ENCODE measurements at places on chromosomes 7 and 10.

GRCh38 chr7:101867265-101867664 lies 49.8 kb downstream of the CUX1 start:
- DNase-seq = no peak

DNA sequence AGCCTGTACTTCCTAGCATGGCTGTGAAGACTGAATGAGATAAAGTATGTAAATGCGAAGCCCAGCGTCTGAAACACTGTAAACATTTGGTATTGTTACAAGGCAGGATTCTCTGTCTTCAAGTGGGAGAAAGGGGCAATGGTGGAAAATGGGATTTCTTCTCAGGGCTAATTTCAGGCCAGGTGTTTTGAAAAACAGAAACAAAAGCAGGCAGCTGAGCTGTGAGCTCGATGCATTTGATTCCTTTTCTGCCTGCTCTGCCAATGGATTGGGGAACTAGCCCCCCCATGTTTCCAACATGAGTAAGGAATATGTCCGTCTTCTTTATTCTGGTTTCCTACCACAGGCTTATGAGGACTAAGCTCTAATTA lies 732.1 kb upstream of the AUTS2 start:
- no peak for DNase-seq

DNA sequence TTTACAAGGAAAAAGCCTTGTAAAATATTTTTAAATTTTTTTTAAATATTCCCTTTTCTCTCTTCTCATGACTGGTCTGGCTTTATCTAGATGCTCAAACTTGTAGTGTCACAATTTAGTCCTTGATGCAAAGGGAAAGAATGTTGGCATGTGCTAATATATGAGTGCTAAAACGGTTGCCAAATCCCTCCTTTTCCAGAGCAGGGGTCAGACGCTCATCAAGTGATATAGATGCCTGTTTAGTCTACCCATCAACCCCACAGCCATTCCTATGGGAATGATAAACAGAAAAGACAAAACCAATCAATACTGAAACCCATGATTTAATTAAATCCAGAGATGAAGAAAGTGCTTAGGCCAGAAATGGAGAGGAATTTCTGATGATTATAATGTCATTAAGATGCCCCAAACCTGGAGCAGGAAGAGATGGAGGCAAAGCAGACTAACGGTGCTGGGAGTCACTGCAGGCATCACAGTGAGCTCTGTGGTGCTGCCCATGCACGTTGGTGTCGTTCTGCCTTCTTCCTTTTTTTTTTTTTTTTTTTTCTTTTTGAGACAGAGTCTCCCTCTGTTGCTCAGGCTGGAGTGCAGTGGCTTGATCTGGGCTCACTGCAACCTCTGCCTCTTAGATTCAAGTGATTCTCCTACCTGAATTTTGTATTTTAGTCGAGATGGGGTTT lies 210.1 kb upstream of the STK17A start:
- peak; percentile 49 for DNase-seq

DNA sequence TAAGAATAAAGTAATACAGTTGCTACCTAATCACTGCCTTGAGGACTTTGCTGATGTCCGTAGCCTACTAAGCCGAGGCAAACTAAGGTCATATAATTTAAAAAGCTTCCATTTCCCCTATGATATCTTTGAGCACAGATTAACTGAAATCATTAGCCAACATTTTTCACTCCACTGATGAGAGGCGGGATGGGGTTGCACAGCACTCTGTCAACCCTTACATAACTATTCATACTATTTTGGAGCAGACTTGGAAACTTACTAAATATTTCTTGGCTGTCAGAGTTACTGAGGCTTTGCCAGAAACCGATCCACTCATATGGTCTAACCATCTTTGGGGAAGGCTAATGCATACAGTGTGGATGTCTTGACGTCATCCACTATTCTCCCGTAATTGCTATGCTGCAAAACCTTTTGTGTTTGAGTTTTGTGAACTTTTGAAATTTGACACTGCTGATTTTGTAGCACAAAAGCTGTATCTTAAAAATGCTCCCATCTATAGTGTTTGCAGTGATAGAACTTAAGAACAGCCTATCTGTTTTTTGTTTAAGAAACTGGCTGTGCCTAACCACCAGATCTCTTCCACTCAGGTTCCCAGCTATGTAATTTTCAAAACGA lies 248.7 kb downstream of the TSPAN12 start:
- peak; percentile 52 for DNase-seq

GRCh38 chr10:69043931-69044531 lies 43.9 kb upstream of the SRGN start:
- no peak for DNase-seq

DNA sequence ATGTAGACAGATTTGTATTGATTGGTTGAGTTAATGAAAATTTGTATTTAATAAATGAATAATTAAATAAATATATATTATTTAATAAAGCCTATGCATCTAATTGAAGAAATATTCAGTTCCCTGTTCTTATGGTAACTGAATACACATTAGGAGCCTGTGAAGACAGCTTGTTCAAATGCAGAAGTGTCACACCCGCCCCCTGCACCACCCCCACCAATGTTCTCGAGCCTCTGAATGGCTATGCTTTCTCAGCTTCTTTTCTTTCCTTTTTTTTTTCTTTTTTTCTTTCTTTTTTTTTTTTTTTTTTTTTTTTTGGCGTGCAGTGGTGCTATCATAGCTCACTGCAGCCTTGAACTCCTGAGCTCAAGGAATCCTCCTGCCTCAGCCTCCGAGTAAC lies 38.3 kb upstream of the PARD3 start:
- no peak for DNase-seq

GRCh38 chr7:970744-971143 lies 4.6 kb downstream of the COX19 start:
- DNase-seq = no peak

- DNase-seq = no peak
Measured at GRCh38 chr7:48262606-48263310, 91.5 kb downstream of the ABCA13 start.

GRCh38 chr10:53808677-53809372 lies 992.2 kb downstream of the PCDH15 start:
- DNase-seq = no peak

- DNase-seq = peak; percentile 47
Measured at GRCh38 chr7:134154581-134155130, 27.5 kb downstream of the LRGUK start.

DNA sequence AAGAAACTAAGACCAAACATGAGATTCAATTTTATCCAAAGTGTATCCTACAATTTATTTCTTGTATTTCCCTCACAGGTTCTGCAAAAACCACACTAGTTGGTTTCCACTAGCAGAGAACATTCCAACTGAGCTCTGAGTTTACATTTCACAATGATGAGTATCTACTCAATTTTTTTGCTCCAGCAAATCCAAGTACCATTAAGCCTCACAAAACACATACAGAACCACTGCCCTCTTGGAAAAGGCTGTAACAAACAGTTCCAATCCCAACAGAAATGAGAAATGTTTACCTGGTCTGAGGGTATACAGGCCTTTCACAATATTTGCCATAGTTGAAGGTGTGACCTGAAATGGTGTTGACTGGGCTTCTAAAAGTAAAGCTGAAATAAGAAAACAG lies 59.9 kb downstream of the CACUL1 start:
- peak; percentile 39 for DNase-seq

- no peak for DNase-seq
Measured at GRCh38 chr7:120123528-120123927, 149.4 kb upstream of the KCND2 start.

- DNase-seq = peak; percentile 51
Measured at GRCh38 chr10:84329196-84329611, 815 bp downstream of the CCSER2 start.

DNA sequence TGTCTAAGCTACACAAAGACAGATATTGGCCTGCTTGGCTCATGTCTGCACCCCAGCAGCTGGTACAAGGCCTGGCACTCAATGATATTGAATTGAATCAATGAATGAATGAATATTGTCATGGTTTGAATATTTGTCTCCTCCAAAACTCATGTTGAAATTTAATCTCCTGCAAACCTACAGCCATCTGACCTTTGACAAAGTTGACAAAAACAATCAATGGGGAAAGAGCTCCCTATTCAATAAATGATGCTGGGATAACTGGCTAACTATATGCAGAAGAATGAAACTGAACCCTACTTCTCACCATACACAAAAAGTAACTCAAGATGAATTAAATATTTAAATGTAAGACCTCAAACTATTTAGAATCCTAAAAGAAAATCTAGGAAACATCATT lies 144.7 kb downstream of the CYP26A1 start:
- DNase-seq = no peak

GRCh38 chr7:78677391-78677790 lies 776.1 kb downstream of the MAGI2 start:
- DNase-seq = no peak

GRCh38 chr10:19730907-19731217 lies 85.4 kb upstream of the PLXDC2 start:
- DNase-seq = peak; percentile 43

DNA sequence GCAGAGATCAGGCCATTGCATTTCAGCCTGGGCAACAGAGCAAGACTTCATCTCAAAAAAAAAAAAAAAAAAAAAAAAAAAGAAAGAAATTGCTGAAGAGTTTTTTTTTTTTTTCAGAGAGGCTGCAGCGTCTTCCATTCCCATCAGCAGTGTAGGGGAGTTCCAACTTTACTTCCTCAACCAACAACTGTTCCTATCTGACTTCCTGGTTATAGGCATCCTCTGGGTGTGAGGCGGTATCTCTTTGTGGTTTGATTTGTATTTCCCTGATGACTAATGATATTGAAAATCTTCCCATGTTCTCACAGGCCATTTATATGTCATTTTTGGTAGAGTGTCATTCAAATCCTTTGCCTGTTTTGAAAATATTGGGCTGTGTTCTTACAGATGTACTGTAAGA lies 40.2 kb downstream of the PRTFDC1 start:
- DNase-seq = peak; percentile 77

GRCh38 chr10:98096316-98096715 lies 38.1 kb upstream of the R3HCC1L start:
- no peak for DNase-seq

DNA sequence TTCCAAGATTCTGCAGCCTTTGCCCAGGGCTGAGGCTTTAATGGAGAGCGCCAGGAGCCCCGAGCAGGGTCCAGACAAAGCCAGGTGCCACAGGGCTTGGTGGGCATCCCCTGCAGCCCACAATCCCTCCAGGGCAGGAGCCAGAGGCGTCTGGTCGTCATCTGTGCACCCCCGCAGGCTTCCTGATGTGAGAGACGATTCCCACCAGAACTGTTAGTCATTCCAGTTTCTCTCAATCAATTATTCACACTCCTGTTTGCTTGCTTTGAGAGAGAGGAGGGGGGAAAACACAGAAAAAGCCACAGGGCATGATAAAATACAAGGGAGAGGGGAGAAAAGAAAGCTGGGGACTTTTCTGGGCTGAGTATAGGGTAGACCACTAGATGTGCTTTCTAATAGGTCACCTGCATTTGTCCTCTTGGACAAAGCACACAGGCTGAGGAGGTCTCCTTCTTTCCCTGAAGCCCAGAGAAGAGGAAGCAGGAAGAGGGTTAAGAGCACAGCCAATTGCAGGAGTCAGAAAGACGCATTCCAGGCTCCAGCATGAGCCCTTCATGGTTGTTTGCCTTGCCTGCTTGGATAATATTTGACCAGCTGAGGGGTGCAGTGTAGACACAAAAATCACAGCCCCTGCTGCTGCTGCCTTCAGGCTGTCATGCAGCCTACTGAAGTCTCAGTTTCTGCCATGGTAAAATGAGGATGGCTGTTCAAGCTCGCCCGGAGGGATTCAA lies 194.4 kb downstream of the PLXNA4 start:
- no peak for DNase-seq

- DNase-seq = no peak
Measured at GRCh38 chr7:37342176-37342687, 106.4 kb downstream of the ELMO1 start.

DNA sequence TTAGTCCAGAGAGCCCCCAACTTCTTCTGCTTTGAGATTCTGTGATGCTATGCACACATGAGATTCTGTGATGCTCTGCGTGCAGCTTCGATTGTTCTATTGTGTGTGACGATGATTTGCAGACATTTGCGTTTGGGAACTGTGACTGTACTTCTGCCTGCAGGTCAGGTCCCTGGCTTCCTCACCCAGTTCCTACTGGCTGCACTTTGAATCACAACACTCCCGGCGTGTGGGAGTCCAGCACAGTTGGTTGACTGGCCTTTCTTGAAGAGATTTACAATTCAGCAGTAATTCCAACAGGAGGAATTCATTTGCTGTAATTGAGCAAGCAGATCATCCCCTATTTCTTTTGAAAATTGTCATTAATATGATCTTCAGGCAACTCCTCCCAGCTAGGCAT lies 252.2 kb upstream of the YAE1 start:
- DNase-seq = no peak

GRCh38 chr10:368579-369220 lies 233.4 kb downstream of the ZMYND11 start:
- no peak for DNase-seq

DNA sequence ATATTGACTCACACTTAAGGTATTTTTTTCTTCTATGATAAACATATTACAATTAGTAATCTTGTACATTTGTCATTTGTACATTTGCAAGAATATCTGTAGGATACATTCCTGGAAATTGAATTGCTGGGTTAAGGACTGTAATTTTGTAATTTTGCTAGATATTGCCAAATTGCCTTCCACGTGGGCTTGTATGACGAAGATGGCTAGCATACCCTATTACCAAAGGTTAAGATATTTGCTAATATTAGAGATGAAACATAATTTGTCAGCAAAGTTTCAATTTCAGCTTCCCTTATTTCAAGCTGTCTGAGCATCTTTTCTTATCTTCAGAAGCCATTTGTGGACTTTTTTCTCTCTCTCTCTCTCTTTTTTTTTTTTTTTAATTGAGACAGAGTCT lies 1.0 kb upstream of the LYZL2 start:
- DNase-seq = peak; percentile 91

DNA sequence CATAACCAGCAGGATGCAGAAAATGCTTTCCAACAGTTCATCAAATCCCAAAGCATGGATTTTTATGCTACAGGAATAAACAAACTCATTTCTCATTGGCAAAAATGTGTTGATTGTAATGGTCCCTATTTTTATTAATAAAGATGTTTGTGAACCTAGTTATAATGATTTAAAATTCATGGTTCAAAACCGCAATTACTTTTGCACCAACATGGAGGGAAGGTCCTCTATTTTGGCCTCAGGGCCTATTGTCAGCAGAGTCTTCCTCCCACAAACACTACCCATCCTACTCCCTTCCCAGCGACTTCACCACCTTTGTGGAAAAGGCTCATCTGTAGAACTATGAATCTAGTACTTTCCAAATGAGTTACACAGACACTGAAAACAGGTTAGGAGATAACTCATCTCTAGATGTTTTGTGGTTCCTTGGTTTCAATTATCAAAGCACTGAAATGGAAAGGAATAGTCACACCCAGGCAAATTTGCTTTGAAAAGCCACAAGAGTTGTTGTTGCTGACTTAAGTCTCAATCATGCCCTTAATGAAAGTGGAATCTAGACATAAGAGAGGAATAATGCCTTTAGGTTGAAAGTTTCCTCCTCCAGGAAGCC lies 59.4 kb upstream of the FRMD4A start:
- no peak for DNase-seq

DNA sequence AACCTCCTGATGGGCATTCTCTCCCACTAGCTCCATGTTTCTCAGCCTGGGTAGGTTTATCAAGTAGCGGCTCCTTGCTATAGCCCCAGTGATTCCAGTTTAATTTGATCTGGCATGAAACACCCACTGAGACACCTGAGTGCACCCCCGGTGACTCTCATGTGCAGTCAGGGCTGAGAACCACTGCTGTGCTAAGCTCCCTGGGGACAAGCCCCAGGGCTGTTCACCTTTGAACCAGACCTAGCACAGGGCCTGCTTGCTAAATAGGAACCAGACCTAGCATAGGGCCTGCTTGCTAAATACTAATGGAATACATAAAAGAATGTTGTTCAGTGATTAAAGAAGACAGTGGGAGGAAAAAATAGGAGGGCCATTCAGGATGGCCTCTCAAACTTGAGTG lies 167.6 kb downstream of the JAZF1 start:
- no peak for DNase-seq

- peak; percentile 83 for DNase-seq
Measured at GRCh38 chr7:37201003-37201875, 247.4 kb downstream of the ELMO1 start.
